Suppressor macrophage (primary cell): ENCODE measurements at places on chromosomes 4 and X.
A peak's percentile ranks its signal among the peaks of the same experiment; 100 is the strongest.

GRCh38 chr4:90030953-90031352, 96.2 kb upstream of the CCSER1 start:
- peak; percentile 35 for DNase-seq

DNA sequence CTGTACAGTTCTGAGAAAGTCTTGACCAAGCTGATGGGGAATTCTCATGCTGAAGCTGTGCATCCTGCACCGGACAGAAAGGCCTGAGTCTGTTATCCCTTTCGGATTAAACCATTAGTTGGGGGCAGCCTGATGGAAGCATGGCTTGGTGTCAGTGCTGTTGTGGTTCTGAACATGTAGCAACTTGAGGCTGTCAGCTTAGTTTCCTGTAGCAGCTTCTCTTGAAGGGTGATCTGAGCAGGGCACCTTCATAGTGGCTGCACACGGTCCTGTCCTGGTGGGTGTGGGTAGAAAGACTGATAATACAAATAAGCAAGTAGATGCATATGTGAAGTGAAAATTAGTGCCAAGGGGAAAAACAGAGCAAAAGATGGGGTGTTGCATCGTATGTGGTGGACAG, 11.7 kb downstream of the KIAA0232 start:
- no peak for DNase-seq

DNA sequence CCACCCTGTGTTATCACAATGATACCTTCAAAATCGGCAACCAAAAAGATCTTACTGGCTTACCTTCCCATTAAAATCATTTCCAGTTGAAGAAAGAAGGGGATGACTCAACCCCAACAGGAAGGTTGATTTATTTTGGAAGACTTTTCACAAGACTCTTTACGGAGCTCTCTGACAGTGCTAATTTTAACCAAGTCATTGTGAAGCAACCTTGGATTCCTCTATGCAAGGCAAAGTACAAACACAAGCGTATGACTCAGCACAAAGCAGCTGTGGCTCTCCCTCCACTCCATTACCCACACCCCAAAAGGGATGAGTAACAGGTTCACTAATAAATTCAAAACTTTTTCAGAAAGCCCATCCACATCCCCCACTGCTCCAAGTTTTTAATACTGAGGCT, 213.8 kb upstream of the FGF13 start:
- peak; percentile 41 for DNase-seq

GRCh38 chr4:169399976-169400767, 129.4 kb upstream of the SH3RF1 start:
- no peak for DNase-seq

- DNase-seq, result no peak
Measured at GRCh38 chrX:94256396-94256795, 582.4 kb downstream of the FAM133A start.

GRCh38 chr4:158523990-158524535, 2.4 kb downstream of the RXFP1 start:
- no peak for DNase-seq

GRCh38 chr4:15001248-15001868, 923 bp upstream of the CPEB2 start:
- peak; percentile 88 for DNase-seq

DNA sequence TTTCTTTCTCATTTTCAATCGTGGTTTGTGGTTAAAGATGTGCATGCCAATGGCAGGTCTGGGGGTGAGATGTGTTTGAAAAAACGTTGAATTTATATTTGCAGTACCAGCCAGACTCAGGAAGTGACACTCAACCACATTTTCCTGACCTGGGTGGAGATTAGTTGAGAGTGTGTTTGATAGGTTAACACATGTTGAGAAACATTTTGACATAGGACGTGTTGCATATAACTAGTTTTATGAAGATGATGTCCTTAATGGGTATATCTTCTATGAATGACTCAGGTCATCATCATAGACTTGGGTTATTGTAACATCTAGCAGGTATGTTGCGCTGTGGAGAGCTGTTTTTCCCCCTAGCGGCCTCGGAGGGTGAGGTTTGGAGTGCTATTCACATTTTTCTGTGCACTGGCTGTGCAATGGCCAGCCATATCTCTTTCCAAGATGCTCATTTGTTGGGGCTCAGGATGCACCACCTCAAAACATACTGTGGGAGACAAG, 21.7 kb upstream of the CD38 start:
- peak; percentile 23 for DNase-seq

- no peak for DNase-seq
Measured at GRCh38 chr4:41290479-41290878, 33.8 kb downstream of the UCHL1 start.

DNA sequence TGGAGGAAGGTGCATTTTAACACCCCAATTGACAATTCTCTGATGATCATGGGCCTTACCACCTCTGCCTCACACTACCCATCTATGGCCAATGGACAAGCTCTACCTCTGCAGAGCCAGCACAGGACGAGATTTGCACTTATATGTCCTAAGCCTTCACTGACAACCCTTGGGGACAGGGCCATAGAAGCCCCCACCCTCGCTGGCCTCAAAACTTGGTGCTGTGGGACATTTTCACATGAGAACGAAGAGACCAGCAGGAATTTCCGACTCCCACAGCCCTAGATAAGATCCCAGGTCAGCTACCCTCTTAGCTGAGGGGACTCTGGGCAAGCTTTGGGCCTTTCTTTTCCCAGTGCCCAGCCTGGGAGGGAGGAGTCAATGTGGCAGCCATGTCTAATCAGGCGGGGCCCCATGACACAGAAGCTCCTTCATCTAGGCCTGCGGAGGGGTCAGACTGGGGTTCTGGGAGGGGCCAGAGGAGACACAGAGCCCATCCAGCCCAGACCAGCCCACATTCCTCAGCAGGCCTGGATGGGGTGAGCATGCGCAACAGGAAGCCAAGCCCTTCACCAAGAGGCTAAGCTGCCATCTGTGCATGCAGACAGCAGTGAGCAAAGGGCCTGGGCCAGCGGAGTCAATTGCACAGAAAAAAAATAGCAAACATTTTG, 12.1 kb downstream of the PJA1 start:
- DNase-seq, result no peak

GRCh38 chr4:3707423-3708102, 58.6 kb upstream of the ADRA2C start:
- no peak for DNase-seq

- DNase-seq, result no peak
Measured at GRCh38 chr4:159966746-159967145, 863.9 kb downstream of the RAPGEF2 start.

DNA sequence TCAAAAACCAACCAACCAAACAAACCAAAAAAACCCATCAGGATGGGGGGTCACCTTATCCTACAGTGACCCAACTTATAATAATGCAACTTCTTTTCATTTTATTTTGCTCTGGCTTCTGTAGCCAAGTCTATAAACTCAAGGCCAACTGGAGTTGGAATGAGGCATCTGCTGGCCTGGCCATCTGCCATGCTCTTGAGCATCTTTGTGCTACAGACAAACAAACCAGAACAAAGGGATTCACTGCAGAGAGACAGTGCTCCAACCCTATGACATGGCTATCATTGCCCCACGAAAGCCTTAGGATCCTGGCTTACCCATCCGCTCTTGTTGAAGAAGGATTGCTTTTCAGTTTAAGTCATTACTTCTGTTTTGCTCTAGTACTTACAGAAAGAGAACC, 49.2 kb upstream of the SCRG1 start:
- DNase-seq, result no peak

DNA sequence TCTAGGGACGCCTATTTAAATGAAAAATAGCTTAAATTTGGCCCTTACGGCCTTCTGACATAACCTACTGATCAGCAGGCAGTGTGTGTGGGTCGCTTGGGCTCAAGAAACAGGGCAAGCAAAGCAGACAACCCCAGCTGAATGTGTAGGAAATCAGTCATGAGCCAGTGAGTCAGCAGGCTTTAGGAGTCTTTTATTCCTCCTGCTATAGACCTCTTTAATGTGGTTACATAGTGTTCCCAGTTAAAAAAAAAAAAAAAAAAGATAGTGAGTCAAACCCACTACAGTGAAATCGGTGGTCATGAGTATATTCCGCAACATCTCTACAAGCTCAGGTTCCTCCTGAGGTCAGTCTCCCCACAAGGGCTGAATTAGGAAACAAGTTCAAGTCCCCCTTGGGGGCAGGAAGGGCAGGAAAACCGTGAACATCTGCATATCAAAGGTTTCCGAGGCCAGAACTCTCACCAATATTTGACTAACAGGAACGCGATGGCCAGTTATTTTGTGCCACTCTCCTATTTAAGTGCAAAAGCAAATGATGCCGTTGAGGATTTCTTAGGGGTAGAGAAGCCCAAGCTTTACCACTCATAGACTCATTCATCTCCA, 32.7 kb downstream of the ACSL1 start:
- DNase-seq, result peak; percentile 90

DNA sequence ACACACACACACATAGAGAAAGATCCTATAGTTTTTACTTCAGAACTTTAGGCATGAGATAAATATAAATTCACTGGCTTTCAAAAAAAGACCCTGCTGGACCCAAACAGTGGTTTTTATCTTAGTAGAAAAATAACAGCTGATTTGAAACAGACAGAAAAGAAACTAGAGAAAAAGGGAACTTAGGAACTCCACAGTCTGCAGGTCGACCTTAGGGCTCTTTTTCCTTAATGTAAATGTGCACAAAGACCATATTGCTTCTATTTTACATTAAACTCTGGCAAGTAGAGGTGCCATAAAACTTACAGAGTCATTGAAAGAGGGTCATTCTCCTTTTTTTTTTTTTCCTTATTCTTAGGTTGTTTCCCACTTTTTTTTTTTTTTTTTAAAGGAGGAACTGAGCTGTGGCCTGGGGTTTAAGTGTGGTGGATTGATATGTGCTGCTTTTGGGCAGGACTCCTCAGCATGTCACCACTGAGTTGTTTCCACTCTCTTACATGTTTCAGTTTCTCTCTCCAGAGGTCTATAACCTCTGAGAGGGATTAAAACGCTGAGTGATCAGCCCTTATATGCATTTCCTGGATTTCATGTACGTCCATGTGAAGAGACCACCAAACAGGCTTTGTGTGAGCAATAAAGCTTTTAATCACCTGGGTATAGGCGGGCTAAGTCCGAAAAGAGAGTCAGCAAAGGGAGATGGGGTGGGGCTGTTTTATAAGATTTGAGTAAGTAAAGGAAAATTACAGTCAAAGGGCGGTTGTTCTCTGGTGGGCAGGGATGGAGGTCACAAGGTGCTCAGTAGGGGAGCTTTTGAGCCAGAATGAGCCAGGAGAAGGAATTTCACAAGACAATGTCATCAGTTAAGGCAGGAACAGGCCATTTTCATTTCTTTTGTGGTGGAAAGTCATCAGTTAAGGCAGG, 70.8 kb upstream of the PACRGL start:
- DNase-seq, result peak; percentile 46

DNA sequence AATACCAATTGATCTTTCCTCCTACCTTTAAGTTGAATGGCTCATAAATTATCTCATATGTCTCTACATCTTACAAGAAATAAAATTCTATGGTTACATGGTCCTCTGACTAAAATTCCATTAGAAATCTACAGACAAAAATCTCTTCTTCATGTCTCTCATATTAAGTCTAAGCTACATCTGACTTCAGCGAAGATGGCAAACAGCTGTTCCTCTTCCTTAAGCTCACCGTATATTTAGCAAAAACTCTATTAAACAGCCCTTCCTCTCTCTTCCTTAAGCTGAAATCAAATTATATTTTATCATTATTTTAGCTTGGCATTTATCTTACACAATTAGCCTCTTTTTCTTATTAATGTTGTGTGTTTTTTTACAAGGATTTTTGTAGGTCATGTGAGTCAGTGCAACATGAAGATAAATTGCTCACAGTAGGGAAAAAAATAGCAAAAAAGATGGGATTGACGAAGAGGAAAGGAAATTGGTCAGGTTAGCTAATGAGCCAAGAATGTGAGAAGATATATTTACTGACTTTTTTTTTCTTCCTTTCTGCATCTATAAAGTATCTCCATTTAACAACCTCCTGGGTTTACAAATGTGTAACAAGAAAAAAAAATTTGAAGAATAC, 2412.8 kb downstream of the ARAP2 start:
- no peak for DNase-seq

DNA sequence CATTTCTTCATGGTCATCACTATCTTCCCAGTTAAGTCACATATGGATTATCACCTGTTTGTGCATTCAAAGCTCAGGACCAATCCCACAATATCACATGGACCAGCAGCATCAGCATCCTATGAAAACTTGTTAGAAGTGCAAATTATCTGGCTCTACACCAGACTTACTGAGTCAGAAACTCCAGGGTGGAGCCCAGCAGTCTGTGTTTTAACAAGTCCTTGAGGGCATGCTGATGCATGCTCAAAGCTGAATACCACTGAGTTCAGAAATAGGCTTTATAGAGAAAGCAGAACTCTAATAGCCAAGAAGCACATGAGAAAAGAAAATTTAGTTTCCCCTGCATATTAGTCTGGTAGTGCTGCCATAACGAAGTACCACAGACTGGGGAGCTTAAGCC, 62.4 kb upstream of the GABRQ start:
- no peak for DNase-seq

- DNase-seq, result no peak
Measured at GRCh38 chr4:160129439-160129838, 1026.6 kb downstream of the RAPGEF2 start.

DNA sequence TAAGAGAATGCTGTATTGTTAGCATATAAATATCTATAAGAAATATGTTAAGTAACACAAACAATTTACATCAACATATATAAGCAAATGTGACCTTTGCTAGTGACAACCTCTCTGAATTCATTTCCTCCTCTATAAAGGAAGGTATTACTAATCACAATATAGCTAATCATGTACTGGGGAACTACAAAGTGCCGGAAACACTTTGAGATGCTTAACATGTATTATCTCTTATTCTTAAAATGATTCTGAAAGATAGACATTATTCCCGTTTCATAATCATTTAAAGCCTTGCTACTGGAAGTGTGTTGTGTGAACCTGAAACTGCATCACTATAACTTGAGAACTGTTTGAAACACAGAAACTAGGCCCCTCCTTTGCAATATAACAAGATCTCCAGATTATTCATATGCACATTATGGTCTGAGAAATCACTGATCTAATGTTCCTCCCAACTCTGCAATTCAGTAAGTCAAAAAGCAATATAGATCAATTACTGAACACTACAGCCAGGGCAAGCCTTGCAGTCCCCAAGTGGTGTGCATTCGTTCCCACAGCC, 54.0 kb downstream of the KLHL8 start:
- DNase-seq, result no peak

DNA sequence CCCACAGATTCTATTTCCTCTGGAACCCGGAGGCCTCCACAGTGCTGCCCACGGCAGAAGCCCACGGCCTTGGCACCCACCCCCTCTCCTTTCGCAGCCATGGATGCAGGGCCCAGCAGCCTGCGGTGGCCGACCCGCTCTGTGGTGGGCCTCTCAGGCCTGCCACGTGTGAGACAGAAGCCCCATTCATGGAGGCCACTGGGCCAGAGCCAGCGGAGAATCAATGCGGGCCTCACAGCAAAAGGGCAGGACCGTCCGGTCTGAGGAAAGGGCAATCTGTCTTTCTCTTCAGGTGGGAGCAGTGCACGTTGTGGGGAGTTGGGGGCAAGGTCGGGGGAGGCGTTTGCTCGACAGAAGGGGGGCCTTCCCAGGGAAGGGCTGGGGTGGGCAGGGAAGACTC, 8.4 kb upstream of the HAUS7 start:
- DNase-seq, result no peak

- no peak for DNase-seq
Measured at GRCh38 chr4:4269331-4269731, 20.6 kb downstream of the LYAR start.
